Stimulated activated CD4-positive, alpha-beta T cell treated with anti-CD3 and anti-CD28 coated beads, TNF-alpha, amount 100 ng/mL, for 4 hours (primary cell): ENCODE measurements at places on chromosomes 3 and 15.

DNA sequence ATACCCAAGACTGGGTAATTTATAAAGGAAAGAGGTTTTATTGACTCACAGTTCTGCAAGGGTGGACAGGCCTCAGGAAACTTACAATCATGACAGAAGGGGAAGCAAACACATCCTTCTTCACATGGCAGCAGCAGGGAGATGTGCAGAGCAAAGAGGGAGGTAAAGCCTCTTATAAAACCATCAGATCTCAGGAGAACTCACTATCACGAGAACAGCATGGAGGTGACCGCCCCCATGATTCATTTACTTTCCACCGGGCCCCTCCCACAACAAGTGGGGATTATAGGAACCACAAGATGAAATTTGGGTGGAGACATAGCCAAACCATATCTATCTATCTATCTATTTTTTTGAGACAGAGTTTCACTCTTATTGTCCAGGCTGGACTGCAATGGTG lies 5.4 kb downstream of the GDPGP1 start:
- DNase-seq: no peak

DNA sequence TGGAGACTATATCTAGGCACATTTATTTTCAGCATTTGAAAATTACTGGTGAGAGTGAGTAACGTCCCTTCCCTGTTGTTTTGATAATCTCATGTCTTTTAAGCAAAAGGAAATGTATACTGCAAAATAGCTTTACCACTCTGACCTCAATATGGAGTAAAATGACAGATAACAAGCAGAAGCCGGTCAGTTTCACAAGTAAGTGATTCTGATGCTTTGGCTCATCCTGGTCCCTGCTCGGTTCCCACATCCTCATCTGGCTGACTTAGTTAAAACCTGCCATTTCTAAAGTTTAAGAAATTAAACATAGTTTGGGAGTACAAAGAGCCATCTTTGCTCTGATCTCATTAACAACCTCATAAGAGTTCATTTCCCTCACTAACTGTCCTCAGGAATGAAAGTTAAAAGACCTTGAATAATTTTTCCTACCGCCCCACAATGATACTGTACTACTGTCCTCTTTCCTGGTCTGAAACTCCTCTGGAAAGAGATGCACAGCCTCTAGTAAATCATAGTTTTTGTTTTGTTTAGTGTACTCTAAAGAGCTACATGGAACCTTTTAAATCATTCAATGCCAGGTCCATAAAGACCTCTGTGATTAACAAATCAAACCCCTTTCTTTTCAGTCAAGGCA lies 72.3 kb upstream of the ICE2 start:
- DNase-seq: no peak

DNA sequence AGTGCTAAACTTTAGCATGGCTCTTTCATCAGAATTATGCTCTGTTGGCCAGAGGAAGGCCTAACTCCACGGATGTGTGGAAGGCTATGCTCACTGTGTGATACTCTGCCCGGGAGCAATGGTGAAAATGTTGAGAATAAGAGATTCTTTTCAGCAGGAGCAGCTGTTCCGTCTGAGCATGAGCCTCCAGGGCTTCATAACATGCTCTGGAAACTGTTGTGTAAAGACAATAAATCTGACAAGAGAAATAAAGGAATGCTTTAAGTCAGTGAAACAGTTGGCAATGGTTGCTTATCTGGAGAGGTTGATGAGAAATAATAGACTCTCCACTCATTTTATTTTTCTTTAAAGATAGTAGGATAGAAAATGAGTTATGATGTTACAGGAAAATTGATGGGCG lies 269.8 kb downstream of the DIPK2A start:
- no peak for DNase-seq

DNA sequence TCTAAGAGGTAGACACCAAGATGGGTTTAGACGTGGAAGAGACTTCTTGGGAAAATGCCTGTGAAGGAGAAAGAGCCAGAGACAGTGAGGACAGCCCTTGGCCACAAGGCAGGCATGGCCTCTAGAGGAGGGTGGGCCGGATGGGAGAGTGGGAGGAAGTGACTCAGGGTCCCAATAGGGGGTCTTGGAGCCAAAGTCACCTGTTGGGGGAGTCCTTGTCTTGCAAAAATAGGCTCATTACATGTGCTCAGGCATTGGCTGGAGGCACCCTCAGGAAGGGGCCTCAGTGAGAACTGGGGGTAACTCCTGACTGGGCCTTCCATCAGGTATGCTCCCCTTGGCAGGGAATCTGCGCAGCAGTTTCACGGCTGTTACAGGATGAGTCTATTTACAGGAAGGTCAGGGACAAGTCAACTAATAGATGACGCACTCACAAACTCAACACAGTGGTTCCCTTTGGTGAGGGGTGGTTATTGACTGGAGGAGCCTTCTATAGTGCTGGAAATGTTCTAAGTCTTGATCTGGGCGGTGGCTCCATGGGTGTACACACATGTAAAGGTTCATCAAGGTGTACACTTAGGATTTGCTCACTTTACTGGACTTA lies 259.6 kb downstream of the XXYLT1 start:
- no peak for DNase-seq

GRCh38 chr3:117754058-117754457 lies 1044.5 kb downstream of the TUSC7 start:
- DNase-seq: no peak

- no peak for DNase-seq
These were observed 45.3 kb downstream of the HCN4 start for GRCh38 chr15:73323374-73323955.

- DNase-seq: no peak
These were observed 272.0 kb upstream of the RGMA start for GRCh38 chr15:93360976-93361375.

GRCh38 chr3:118167571-118167970 lies 867.1 kb downstream of the IGSF11 start:
- no peak for DNase-seq

DNA sequence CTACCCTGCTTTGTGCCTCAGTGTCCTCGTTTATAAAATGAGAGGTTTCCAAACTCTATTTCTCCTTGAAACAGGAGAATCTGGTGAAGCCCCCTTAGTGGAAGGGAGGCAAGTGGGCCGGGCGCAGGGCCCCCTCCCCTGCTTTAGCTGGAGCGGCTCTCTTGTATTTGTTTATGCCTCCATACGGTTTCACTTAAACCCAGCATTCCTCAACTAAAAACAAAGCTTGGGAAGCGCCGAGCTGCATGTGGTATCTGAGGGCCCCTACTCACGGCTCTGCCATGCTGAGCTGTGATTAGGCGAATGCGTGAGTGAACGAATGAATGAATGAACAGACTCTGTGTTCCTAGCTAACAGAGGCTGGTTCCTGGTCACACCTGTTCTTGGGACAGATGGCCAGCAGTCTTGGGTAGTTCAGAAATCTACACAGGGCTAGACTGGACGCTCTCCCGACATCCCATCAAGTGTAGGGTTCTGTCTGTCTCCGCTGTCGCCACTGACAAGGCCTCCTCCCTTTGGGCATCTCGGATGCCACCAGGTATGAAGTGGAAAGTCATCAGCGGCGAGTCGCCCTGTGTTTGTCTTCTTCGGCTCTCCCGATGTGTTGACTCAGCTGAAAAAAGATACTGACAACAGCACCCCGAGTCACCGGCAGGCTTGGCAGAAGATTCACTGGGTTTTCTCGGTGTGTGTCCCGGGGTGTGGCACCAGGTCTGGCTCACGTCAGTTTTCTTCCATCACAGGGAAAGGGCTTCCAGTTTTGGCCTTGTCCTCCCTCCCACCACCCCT lies 42.4 kb upstream of the VPS8 start:
- DNase-seq: no peak

GRCh38 chr3:10524270-10524669 lies 18.9 kb upstream of the ATP2B2 start:
- DNase-seq: no peak

DNA sequence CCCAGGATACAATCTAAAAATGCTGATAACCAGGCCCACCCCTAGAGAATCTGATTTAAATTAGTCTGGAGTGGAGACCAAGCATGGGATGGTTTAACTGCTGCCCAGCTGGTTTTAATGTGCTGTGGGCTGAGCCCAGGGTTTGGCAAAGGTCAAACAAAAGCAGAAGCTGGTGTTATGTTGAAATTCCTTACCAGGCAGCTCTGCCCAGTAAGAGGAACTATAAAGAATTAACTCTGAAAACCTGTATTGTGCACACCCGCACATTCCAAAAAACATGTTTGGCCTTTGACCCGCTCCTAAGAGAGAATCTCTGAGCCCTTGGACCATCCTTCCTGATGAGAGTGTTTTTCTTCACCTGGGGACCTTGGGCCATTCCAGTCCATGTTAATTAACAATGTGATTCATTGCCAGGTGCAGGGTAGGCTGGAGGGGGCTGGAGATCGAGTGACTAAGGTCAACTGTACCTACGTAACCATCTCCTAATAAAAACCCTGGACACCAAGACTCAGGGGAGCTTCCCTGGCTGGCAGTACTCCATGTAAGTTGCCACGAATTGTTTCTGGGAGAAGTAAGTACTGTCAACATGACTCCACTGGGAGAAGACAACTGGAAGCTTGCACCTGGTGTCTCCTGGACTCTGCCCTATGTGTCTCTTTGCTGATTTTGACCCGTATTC lies 10.9 kb downstream of the CCDC13 start:
- no peak for DNase-seq

DNA sequence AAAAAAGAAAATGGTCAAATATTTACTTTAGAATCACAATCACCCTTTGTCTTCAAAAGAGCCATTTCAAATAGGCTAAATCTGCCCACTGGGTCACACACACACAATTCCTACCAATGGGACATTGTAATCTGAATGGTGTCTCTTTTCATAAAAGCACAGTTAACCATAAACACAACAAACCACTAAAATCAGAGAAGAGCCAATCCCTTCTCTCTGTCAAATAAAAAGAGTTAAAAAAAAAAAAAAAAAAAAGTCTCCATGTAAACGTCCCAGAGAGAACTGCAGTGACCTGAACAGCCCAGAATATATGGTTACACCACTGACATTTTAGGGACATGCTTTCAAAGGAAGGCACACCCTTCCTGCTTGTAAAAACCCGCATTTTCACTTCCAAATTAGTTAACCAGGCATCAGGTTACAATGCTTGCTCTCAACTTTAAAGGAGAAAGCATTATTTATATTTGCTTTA lies 63.7 kb downstream of the PRICKLE2 start:
- DNase-seq: no peak

DNA sequence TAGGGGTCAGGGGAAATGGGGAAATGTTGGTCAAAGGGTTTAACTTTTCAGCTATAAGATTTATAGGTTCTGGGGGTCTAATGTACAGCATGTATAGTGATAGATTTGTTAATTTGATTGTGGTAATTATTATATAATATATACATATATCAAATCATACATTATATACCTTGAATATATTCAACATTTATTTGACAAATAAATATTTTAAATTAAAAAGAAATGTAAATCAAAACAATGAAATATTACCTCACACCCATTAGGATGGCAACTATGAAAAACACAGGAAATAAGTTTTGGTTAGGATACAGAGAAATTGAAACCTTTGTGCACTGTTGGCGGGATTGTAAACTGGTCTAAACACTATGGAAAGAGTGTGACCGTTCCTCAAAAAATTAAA lies 85.0 kb upstream of the SLCO2A1 start:
- DNase-seq: no peak

DNA sequence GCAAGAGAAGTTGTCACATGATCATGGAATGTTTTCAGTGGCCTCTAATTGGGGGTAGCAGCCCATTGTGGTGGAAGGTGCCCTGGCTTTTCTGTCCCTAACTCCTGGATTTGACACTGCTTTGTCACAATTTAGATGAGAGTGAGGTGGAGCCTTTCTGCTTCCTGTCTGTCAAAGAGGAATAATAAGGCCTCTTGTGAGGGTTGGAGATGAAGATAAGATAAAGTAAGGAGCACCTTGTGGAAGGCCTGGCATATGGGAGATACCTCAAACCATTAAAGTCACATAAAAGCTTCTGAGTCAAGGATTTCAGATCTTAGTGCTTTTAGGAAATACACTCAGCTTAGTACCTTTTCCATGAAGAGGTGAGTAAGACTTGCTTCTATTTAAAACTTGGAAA lies 172.6 kb upstream of the FAM3D start:
- no peak for DNase-seq

DNA sequence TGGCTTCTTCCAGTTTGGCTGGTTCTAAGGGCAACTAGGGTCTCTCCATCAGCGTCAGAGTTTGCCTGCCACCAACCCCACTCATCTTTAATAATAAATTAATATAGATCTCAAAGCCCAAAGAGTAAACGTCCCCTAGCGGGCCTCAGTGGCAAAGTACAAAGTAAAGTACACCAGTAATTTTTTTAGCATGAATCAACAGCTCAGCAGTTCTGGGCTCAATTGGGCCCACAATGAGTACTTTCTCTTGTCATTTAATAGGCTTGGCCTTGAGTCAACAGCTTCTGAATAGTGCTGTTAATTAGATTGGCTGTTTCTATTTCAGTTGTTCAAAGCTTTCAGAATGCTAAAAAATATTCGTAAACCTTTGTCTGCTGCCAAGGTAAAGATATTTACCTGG lies 89.0 kb upstream of the PFN2 start:
- no peak for DNase-seq

GRCh38 chr3:190983875-190984274 lies 121.4 kb upstream of the GMNC start:
- DNase-seq: no peak

DNA sequence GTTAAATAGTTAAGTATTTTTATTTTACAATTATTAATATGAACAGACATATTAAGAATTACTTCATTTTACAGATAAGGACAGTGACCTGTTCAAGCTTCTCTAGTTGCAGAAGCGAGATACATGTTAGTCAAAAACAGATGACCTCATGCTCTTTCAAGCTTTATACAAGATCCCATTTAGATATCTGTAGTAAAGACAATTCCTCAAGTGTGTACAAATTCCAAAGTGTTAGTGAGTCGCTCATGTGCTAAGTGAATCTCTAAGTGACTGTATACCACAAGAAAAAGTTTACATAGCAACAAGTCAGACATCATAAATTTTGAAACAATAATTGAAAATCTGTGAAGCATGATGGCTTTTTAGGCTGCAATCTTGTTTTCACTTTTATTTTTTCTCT lies 293.8 kb downstream of the ROBO1 start:
- no peak for DNase-seq

GRCh38 chr3:16090024-16090423 lies 84.5 kb upstream of the GALNT15 start:
- no peak for DNase-seq

GRCh38 chr3:40097131-40098117 lies 212.1 kb upstream of the EIF1B start:
- no peak for DNase-seq

GRCh38 chr3:39279745-39280517 lies at the start of gene CX3CR1:
Gene CX3CR1, minus strand, starts transcription at chr3:39280036. Its CDS starts 13,527 bp downstream, at chr3:39266509.
- DNase-seq: no peak

DNA sequence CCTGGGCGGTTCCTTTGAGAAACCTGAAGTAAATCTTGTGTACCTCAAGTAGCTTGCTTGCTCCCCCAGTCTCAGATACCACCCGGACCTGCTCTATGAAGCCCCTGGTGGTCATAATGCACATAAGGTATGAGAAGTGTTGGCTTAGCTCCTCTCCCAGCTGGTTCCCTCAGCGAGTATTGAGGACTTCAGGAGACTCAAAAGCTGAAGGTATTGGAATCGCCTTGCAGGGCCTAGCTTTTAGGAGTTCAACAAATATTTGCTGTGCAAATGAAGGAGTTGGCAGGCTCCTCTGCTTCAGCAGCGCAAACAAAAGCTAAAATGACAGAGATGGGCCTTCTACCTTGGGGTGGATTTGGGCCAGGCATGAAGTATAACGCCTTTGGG lies 1.7 kb downstream of the CMTM8 start:
- DNase-seq: peak; percentile 13
